ENCODE measurements at places on chromosomes 2 and 18.

DNA sequence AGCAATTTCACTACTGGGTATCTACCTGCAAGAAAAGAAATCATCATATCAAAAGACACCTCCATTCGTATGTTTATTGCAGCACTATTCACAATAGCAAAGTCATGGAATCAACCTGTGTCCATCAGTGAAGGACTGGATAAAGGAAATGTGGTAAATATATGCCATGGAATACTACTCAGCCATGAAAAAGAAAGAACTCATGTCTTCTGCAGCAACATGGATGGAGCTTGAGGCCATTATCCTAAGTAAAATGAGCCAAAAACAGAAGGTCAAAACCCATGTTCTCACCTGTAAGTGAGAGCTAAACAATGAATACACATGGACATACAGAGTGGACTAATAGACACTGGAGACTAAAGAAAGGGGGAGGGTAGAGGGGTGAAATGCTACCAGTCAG is 322.2 kb downstream of the ZNF521 start:
- no peak for DNase-seq

DNA sequence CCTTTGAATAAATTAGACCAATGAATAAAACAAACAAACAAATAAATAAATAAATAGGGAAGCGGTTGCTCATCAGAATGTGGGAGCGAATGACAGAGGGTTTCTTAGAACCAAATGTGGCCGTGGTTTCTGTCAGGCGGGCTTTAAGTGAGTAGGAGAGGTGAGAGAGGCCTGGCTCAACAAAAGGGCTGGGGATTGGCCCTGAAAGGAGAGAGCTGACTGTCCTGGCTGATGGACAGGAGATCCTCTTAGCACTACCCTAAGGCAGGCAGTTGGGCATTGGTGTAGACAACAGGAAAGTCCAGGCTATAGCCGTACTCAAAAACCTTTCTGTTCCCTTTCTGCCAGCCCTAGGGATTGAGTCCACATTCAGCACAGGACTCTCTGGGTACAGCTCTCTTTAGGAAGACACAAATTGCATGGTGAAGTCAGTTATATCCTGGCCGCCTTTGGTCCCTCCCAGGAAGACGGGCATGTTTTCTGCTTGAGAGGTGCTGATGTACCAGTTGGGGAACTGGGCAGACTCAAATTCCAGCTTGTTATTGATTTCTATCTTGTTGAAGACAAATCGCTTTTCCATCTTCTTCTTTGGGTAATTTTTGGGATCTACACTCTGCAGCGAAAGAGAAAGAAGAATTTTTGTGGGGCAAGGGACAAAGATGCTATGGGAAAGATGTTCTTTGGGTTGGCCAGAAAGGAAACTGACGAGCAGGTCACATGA is 6.5 kb downstream of the IL1B start:
- no peak for DNase-seq

GRCh38 chr2:37776487-37776886 is 105.0 kb upstream of the CDC42EP3 start:
- DNase-seq = no peak

DNA sequence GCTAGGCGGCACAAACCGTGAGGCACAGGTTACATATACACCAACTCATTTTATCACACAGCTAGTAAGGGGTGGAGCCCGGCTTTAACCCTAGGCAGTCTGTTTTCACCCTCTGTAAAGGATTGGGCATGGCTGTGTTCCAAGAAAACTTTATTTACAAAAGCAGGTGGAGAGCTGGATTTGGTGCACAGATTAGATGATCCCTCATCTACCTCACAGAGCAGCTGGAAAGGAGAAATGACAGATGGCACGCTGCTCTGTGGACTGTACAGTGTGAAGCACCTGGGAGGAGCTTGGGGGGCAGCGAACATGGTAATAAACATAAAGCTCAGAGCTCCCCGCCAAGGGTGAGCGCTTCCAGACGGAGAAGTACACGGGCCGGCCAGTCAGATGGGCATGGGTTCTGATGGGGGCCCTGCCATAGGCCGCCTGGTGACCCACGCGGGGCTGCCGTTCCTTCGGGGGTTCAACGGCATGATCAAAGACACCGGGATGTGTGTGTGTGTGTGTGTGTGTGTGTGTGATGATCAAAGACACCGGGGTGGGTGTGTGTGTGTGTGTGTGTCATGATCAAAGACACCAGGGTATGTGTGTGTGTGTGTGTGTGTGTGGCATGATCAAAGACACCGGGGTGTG is 862 bp upstream of the TMEM177 start:
- no peak for DNase-seq

GRCh38 chr2:48954311-48954710 is 198.8 kb upstream of the LHCGR start:
- DNase-seq = no peak

DNA sequence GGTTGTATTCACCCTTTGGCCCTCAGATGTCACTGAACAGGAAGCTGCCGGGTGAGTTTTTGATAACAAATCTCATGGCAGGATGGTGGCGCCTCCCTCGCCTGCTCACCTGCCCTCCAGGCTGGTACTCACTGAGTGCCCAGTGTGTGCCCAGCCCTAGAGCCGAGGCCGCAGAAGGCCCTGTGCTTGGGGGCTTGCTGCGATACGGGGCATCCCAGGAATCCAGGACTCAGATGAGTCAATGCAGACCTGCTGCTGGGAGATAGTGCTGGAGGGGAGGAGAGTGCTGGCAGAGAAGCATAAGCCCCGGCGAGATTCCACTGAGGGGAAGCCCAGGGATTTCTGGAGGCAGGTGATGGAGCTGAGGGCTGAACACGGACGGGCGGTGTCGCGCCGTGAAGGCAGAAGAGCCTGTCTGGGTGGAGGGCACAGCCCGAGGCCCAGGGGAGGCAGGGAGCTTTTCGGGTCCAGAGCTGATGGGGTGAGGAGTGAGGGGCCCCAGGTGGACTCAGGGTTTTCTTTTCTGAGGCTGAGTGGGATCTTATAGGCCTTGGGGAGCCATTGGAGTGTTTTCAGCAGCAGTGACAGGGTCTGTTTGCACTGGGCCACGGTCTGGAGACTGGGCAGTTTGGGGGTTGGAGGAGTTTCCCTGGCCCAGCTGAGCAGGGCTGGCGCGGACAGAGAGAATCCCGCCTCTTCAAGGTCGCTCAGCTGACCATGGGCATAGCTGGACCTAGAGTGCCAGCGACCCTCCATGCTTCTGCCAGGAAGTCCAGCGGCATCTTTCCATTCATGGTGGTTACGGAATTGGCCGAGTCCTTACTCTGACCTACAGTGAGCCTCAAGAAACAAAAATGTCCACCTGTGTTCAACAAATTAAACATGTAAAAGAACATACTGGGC is 35.5 kb downstream of the LDLRAD4 start:
- DNase-seq = no peak

DNA sequence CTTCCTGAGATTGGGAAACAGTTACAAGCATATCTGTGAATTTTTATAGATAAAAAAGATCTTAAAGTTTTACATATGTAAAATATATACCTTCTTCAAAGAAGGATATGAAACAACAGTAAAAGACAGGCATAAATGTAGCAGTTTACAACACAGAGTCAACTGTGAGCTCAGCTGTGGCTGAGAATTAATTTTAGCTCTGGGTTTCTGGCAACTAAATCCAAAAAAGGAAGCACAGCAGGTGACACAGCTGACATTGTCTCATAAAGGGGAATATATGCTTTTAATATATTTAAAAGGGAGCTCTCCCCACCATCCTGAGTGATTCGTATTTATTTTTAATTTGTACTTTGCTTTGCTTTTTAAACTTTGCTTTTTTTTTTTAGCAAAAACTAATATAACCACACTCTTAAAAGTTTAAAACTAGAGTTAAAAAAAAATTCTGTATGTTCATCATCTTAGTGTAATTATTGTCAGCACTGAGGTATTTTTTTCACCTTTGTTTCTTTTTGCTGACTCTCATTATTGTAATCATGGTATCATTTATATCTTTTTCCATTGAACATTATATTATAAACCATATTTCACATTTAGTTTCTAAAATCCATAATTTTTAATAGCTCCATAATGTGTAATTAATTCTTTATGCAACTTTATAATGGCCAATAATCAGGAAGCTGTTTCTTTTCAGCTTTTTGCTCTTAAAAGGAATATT is 6.7 kb downstream of the TUBB6 start:
- DNase-seq = no peak

- DNase-seq = no peak
Observed at GRCh38 chr2:192247456-192247855, 52.7 kb upstream of the TMEFF2 start.
